Mesendoderm (in vitro differentiated cells): ENCODE measurements at places on chromosomes 4 and X.

DNA sequence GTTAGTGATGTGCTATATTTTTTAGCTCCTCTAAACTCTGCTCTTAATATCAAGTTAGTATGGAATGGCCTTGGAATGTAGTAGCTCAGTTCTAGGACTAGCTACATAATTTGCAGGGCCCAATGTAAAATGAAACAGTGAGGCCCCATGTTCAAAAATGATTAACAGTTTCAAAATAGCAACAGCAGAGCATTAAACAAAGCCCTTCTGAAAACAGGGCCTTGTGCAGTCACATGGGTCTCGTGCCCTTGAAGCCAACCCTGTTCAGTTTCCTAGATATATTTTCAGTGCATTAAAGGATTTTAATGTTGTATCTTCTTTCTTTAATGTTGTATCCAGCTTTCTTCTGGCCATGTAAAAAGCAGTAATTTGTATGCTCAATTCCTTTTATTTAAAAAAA is 82.1 kb downstream of the TASL start:
- no peak for DNase-seq

GRCh38 chrX:13688384-13688957 is 457 bp upstream of the RAB9A start:
- DNase-seq: no peak

GRCh38 chrX:150897421-150898320 is 797 bp downstream of the CD99L2 start:
- peak; percentile 51 for DNase-seq

GRCh38 chr4:122819708-122820449 is 6.8 kb upstream of the FGF2 start:
- no peak for DNase-seq

DNA sequence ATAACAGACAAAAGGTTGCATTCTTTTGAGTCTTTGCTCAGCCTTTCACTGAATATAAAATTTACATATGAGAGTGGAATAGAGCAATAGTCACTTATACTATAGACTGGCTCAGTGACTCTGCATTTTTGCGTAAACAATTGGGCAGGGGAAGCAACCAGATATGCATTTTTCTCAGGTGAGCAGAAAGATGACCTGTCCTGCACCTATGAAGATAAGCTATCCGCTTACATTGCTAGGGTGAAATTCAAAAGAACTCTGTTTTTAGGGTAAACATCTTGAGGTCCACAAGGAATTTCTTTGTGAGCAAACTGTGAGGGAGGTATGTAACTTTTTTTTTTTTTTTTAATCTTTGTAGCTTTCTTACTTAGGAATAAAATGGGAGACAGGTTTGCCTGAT is 602.4 kb upstream of the PRKX start:
- DNase-seq: peak; percentile 9

- DNase-seq: peak; percentile 29
Observed at GRCh38 chr4:48129307-48130014, 4.6 kb downstream of the TXK start.

DNA sequence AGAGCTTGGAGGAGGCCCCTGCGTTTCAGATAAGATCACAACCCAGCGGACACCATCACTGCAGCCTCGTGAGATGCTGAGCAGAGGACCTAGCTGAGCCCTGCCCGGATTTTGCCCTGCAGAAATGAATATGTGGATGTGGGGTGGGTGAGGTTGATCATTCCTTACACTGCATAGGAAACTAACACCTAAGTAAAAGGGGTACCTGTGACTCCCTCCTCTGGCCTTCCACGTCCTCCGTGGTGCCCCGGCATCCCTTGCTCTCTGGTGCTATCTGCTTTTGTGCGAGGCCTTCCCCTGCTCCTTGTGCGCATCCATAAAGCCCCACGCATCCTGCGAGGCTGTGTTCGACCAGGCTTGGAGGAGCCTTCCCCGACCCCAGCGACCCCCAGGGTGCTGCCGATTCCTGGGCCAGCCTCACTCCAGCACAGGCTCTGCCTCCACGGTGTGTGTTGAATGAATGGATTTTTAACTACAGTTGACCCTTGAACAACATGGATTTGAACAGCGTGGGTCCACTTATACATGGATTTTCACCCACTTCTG is 25.6 kb upstream of the GPR78 start:
- no peak for DNase-seq

GRCh38 chrX:36974911-36975310 is 33.3 kb upstream of the FAM47C start:
- no peak for DNase-seq

GRCh38 chrX:130165181-130165702 is 399 bp downstream of the AIFM1 start:
- no peak for DNase-seq

DNA sequence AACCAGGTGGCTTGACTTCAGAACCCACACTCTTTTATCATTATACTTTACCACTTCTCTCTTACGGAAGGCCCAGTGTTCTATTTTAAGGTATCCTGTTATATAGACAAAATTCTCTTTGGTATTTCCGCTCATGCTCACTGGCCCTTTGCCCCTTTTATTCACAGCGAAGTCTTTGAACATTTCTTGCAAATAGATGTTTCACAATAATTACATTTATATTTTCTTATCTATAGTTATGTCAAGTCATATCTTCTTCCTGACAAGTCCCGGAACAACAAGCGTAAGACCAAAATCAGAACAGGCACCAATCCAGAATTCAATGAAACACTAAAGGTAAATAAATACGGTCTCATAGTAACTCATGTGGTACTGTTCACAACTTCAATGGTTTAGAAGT is 102.0 kb downstream of the SYTL5 start:
- DNase-seq: no peak

GRCh38 chr4:122614621-122615020 is 6.2 kb downstream of the IL21 start:
- DNase-seq: no peak

DNA sequence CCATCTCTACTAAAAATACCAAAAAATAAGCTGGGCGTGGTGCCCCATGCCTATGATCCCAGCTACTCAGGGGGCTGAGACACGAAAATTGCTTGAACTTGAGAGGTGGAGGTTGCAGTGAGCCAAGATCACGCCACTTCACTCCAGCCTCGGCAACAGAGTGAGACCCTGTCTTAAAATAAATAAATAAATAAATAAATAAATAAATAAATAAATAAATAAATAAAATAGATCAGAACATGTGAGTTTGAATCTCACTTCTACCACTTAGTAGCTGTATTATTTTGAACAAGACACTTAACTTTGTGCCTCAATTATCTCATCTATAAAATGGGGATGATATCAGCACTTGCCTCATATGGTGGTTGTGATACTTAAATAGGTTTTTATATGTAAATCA is 90.2 kb downstream of the C4orf51 start:
- DNase-seq: no peak

DNA sequence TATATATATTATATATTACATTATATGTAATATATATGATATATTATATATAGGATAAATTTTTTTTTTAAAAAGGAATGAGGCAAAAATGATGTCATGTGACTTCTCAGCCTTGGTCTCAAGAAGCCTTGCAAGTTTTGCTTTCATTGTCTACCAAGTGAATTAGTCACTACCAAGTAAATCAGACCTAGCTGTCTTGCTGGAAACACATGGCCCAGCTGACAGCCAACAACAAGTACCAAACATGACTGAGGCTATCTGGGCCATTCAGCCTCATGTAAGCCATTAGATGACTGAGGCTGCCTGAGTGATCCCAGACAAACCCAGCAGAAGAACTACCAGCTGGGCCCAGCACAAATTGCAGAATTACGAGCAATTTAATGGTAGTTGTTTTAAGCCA is 44.9 kb downstream of the HAND2 start:
- DNase-seq: peak; percentile 26

DNA sequence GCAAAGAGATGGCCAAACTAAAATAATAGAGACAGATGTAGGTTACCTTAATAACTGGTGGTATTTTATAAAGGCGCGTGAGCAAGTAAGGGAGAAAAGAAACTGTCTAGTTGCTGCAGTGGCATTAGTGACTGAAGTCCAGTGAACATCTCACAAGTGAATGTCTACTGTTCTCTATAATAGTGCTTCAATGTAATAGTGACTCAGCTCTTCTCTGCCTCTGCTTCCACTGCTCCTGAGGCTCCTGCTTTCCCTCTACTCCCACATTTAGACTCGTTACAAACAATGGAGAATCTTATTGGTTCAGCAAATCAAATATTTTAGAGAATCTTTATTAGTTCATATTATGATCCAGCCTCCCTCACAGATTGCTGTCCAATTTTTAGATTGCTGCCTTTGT is 779.1 kb upstream of the HTR2C start:
- no peak for DNase-seq

DNA sequence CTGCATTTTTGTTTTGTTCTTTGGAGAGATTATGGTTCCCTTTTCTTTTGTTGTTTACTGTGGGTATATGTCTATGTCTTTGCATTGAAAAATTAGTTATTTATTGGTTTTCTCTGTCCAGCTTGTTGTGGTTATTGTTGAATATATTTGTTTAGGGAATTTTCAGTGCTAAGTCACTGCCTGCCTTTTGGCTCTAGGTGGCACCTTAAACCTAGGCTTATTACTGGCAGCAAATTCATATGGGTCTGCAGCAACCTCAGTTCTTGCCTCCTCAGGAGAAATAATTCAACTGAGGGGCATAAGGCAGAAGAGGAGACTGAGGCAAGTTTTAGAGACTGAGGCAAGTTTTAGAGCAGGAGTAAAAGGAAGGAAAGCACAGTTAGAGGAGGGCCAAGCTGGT is 1157.3 kb upstream of the AGA start:
- peak; percentile 42 for DNase-seq

DNA sequence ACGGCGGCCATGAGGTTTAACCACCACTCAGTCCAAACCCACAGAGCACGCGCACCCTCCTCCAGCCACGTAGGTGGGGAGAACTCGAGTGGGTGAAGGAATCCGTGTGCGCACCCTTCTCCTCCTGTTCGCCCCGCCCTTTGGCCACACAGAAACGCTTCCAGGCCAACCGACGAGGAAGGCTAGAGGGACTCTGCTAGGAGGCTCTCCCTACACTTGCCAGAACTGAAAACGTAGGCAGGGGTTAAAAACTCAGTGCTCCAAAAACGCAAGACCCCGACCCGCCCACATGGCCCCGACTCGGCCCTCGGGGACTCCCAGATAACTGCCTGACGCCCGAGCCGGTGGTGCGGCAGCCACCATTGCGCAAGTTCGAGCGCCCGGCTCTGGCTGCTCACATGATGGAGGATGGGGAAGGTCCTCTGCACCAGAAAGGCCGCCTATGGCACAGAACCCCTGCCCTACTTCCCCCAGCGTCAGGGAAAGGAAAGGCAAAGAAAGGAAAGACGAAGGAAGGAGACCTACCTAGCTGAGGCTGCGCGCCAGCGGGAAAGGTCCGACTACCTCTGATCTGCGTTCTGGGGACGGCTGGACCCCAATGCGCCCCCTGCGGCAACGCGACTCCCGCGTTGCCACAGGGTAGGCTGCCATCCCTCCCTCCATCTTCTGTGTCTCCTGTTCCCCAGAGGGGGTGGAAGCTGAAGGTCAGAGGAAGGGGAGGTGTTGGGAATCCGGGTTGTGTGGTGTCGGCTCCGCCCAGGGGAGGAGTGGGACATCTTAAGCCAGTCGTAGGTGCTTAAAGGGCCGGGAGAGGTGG is 201.9 kb upstream of the AGTR2 start:
- DNase-seq: peak; percentile 96

DNA sequence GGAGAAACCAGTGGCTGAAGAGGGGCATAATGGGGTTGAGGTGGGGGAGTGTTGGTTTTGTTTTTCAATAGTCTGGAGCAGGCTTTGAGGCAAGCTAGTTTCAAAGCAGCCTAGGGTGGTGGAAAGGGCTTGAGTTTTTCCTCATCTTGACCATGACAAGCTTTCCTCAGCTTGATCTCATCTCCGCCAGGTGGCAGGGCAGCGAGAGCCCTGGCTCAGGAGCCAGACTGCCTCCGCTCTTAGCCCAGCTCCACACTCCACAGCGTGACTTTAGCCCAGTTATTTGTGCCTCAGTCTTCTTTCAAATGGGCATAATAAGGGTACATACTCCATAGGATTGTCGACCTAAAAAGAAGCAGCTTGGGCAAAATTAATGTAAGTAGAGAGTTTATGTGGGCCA is 29.9 kb upstream of the SOWAHD start:
- peak; percentile 38 for DNase-seq

DNA sequence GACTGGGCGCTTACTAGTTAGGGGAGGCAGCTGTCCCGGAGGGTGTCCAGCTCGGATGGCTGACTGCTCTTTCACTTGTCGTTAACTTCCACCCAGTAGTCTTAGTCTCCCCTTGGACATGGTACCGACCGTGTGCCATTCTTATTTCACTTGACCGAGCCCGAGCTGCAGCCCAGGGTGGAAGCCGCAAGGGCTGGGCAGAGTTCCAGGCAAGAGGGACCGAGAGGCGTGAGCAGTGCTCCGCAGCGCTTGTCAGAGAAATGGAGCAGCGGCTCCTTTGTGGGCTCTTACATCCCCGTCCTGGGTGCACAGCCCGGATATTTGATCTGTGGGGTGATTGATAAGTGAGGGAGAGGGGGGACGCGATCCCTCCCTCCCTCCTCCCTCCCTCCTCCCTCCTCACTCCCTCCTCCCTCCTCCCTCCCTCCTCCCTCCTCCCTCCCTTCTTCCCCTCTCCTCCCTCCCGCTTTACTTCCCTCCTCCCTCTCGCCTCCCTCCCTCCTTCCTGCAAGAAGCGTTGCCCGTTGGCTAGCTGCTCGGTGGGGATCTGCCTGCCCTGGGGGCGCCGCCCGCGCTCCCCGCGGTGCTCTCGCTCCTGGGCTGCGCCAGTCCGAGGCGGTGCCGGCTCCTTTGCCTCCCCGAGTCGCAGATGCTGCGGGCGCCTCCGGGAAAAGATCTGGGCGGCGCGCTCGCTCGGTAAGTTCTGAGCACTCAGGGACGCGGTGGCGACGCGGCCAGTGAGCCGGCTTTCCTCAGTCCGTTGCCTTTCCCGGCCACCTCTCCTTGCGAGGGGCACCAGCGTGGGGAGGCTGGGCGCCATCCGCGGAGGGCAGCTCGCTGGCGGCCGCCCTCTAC is at the start of gene SLITRK2:
SLITRK2 (plus strand) TSS at position 499 of the 855 bp plus-strand sequence. CDS start 4,597 bp downstream, outside the sequence.
- DNase-seq: peak; percentile 73

DNA sequence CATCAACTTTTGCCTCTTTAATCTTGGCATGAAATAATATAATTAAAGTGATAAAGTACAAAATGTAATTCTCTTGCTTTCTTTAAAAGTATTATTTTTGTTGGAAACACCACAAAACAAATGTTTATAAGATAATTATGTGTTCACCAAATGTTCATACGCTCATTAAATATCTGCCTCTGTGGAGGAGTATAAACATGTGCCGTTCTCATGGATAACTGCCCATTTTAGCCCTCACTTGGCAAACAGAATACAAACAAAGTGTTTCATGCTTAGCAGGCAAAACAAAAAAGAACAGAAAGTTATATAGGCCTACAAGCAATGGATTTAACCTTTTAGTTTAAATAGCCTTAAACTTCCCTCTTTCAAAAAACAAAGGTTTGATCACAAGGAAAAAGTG is 800.5 kb upstream of the DIAPH2 start:
- no peak for DNase-seq

GRCh38 chrX:119885554-119886428 is 9.9 kb upstream of the AKAP14 start:
- peak; percentile 21 for DNase-seq
